Hepatocyte (in vitro differentiated cells): ENCODE measurements at places on chromosomes 7 and 10. TPM values are rescaled to one million over a fixed set of nuclear protein-coding genes. Genes with fewer than 3 reads are reported as not detected.

- DNase-seq, result no peak
Observed at GRCh38 chr7:29447828-29448227, 115.8 kb upstream of the PRR15 start.

GRCh38 chr10:95742485-95742884, 13.5 kb upstream of the ENTPD1 start:
- peak; percentile 15 for DNase-seq

DNA sequence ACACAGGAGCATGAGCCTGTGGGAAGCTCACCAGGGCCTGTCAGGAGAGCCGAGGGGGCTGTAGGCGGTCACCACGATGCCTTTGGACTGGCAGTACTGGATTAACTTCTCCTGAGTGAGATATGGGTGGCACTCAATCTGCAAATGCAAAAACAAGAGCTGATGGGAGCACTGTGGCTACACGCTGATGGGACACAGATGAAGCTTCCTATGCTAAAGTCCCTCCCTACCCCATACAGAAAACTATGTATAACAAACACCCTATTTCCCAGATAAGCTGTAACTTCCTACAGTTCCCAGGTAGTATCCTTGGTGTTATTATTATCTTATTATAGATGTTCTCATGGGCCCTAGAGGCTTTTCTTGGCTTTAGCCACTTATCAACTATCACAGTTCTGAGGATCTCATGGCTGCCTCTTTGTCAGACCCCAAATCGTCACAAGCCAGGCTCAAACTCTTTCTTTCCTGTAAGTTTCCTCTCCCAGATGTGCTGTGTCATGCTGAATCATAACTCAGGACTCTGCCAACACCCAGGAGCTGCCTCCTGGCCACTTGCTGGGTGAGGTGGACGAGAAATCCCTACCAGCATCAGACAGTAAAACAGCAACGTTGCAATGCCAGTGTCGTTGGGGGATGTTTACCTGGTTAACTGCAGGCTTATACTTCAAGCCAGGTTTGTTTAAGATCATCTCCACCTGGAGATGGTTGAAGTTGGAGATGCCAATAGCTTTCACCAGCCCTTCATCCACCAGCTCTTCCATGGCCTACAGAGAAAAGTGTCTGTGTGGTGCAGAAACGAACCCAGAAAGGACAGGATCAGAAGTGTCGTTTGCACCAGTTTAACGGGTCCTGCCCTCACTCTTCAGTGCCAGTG, 10.3 kb downstream of the AKR1B1 start:
- DNase-seq, result no peak

- DNase-seq, result no peak
Observed at GRCh38 chr10:91347529-91347928, 62.6 kb upstream of the HECTD2 start.

DNA sequence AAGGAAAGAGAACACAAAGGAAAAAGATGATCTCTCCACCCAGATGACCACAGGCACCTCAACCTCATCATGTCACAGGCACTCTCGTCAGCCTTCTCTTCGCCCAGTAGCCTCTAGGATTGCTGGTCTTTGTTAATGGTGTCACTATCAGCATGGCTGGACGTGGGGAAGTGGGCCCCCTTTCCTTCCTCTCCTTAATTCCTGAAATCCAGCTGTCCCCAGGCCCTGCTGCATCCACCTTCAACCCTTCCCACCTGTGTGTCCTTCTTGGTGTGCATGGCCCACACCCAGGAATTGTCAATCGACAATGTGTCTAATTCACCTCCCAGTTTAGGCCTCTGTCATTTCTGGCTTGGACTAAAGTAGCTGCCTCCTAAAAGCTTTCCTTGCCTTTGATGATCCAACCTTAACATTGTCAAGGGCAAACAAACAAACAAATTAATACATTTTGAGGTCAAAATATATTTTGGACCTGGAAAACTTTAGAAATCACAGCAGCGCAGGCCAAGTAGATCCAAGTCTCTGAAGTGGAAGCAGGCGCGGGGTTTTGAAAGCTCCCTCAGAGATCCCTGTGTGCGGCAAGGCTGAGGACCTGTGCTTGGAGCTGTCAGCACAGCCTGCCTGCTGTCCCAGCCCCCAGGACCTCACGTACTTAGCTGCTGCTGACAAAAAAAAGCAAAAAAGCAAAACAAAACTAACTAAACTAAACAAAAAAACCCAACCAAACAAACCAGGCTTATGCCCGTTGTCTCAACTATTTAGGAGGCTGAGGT, 193.3 kb upstream of the LYZL2 start:
- DNase-seq, result no peak

DNA sequence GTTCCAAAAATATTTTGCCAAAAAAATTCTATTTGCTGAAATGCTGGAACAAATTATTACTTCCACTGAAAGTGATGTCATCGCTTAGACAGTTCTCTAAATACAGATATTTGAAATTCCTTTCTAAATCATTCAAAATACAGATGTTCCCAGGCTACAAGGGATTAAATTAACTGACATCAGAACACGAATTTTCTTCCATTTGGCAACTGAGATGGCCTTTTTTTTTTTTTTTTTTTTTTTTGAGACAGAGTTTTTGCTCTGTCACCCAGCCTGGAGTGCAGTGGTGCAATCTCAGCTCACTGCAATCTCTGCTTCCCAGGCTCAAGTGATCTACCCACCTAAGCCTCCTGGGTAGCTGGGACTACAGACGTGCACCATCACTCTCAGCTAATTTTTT, 57.0 kb downstream of the P4HA1 start:
- DNase-seq, result no peak

GRCh38 chr10:126376956-126377355, 11.3 kb downstream of the ADAM12 start:
- DNase-seq, result no peak

- DNase-seq, result no peak
Observed at GRCh38 chr7:28466341-28466740, 54.0 kb downstream of the CREB5 start.

DNA sequence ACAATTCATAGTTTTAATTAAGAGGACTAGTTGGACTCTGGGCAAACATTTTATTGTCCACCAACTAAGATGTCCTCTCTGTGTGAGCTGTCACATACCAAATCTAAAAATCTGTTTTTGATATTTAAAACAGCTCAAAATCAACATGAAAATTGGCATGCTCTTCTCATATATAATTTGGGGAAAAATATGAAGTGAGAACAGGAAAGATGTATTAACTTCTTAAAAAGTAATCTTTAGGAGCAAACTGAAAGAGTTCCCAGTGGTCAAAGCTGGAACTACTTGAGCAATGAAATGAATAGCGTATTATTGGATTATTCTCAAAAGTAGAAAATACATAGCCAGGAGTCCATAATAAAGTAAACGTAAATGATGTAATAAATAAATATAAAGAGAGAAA, 147.2 kb downstream of the DYNC1I1 start:
- no peak for DNase-seq

- DNase-seq, result no peak
Observed at GRCh38 chr10:8305876-8306652, 251.6 kb downstream of the GATA3 start.

DNA sequence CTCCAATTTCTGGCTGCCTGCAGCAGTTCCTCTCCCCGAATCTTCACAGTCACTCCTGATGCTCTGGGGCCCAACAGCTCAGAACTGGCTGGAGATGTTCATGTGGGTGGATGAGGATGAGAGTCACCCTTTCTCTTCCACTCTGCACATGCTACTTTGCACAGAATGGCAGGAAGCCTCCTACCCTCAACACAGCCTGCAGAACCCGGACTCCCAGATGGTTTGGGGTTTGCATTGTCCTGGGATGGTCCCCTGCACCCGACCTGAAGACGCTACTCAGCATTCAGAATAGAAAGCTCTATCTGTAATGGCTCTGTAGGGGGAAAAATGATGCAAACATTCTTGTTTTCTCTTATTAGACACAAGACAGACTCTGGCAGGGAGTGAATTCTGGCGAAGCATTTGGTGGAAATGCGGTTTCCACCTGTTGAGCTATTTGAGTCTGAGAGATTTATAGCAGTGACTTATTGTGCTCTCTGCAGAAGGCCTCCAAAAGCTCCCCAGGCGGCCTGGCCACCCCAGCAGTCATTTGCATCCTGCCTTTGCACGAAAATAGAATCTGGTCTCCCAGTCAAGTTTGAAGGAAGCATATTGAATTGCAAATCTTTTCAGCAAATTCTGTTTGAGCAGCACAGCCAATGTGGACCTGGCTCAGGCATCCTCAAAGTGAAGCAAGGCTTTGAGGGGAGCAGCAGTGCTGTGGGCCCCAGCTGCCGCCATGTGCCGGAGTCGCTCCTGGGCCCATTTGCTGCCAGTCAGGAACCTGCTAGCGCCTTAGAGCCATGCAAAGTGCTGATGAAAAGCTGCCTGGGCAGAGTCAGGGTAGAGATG, 309.3 kb downstream of the TCERG1L start:
- DNase-seq, result no peak

DNA sequence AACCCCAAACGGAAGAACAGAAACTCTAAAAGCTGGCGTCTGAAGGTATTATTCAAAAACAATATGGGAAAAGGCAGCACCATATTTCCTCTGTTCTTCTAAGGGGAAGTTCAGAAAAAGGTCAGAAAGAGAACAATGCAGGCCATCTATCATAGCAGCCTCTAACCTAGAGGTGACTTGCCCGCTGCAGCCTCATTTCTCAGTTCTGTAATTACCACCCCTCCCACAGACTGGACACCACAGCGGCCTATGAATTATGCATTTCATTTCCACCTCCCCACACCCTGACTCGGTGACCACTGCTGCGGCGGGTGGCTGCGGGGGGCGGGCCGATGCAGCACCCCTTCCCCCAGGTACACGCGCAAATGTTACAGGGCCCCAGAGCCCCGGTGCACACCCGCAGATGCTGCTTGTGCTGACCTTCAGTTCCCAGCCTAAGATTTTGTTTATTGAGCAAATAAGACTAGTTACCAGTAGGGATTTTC, 125.5 kb downstream of the CLEC2L start:
- no peak for DNase-seq

GRCh38 chr10:132036153-132036886, 29.4 kb upstream of the JAKMIP3 start:
- peak; percentile 41 for DNase-seq

- no peak for DNase-seq
Observed at GRCh38 chr10:67883710-67884312, 645 bp upstream of the SIRT1 start.

GRCh38 chr7:105565190-105565589, 16.1 kb downstream of the EFCAB10 start:
- DNase-seq, result no peak

DNA sequence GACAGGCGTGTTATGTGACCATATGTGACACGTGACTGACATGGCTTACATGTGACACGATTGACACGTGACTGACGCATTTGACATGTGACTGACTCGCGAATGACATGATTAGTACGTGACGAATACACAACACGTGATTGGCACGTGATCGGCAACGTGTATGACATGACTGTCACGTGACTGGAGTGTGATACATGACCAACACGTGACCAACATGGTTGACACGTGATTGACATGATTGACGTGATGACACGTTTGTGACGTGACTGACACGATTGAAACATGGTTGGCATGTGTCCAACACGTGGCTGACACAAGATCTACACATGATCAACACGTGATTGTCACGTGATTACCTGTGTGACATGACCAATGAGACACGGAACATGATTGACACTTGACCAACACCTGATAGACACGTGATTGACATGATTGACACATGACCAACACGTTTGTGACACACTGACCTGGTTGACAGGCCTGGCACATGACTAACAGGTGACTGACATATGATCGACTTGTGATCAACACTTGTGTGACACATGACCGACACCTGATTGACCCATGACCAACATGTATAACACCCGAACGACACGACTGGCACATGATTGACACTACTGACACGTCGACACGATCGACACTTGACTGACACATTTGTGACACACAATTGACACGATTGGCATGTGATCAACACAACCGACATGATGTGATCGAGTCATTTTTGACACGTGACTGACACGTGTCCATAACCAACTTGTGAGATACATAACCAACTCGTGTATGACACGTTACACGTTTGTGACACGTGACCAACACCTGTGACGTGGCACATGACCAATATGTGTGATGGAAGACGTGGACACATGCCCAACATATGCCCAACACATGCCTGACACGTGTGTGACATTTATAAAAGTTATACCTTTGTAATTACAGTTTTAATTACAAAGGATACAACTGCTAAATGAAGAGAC, 21.1 kb downstream of the CRPPA start:
- DNase-seq, result no peak

DNA sequence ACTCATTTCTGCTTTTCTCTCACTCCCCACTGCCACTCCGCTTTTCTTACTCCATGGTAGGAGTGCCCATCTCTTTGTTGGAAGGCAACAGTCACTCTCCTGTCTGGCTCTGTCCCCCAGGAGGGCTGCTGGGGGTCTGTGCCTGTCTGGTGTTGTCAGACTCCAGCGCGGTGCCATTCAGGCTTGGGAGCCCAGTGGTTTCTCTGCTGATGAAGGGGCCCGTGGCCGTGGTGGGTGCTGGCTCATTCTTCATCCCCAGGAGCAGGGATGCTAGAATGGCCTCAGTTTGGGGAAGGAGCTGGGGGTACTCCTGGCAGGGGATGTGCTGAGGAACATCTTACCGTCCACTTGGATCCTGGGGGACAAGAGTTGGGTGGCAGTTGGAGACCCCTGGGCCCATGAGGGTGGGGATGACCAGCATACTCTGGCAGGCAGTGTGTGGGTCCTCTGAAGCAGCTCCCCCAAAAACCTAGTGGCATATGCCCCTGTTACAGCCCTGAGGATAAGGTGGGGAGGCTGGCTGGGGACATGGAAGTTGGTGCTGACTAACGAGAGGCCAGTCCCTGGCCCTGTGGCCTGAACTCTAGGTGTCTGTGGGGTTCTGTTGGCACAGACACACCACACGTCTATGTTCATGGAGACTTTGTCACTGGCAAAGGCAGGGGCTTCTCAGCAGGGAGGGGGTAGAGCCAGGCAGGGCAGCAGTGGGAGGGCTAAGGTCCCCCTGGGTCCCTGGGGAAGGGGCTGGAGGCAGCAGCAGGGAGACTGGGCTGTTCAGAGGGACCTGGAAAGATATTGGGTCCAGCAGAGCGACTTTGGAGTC, 102.8 kb upstream of the RET start:
- no peak for DNase-seq

- DNase-seq, result no peak
Observed at GRCh38 chr10:129140921-129141885, 325.8 kb upstream of the MGMT start.

GRCh38 chr7:47484923-47485639, 96.8 kb downstream of the TNS3 start:
- DNase-seq, result no peak

- DNase-seq, result no peak
Observed at GRCh38 chr7:13032576-13032975, 345.1 kb downstream of the ARL4A start.

DNA sequence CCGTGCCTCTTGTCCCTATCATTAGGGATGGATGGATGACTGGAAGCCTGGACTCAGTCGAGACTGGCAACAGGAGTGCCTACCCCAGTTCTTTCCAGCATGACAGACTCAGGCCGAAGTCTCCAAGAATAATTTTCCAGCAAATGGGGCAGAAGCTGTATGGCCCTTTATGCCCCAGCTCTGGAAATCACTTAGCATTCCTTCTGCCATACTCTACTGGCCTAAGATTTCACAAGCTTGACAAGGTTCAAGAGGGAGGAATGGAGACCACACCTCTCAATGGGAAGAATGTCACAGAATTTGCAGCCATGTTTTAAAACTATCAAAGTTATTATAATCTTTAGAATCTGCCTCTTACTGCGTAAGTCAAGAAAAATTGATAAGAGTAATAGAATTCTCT, 39.0 kb upstream of the RTKN2 start:
- DNase-seq, result no peak

Gene TMEM178B
- total RNA-seq, result 0.30 and 0.36 TPM in 2 replicates

Gene STRIP2
- total RNA-seq, result 1.1 and 1.4 TPM in 2 replicates

Gene NPC1L1
- total RNA-seq, result 14.8 and 20.6 TPM in 2 replicates

Gene LIPF
- 0.12 and 1.1 TPM in 2 replicates for total RNA-seq

Gene HYAL4
- 0.07 TPM in 1 of 2 replicates, not detected in the other for total RNA-seq

Gene SEMA3C
- total RNA-seq, result 134 and 139 TPM in 2 replicates

Gene IFIT1B
- total RNA-seq, result not detected in 2 replicates

Gene LRRC18
- total RNA-seq, result not detected in 2 replicates

Gene HOXA3
- 0.83 and 3.0 TPM in 2 replicates for total RNA-seq
